ENCODE measurements at places on chromosomes 4 and X. TPM values are rescaled to one million over a fixed set of nuclear protein-coding genes. Genes with fewer than 3 reads are reported as not detected.

DNA sequence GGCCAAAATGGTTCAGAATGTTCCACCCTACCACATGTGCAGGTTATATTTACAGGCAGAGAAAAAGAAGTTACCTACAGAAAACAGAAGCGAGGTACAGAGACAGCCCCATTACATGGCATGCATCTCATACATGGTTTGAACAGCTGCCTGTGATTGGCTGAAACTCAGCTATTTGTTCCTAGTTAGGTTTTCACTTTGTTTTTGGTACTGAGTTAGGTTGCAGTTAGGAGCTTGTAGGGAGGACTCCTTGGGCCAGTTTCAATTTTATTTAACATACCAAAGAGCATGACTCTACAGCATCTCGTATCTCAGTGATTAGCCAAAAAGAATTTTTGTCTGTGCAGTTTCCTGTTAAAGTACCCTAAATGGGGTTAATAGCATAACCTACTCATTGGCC is 392.0 kb downstream of the MAPK10 start:
- no peaks in the 10 kb centered on the region for H3K36me3 ChIP-seq
- no peak for DNase-seq
- H3K4me3 ChIP-seq: no peak overlapping the region
- no peaks in the 10 kb centered on the region for H3K27me3 ChIP-seq

- H3K27me3 ChIP-seq: no peaks in the 10 kb centered on the region
- no peak overlapping the region for H3K27ac ChIP-seq
- no peak overlapping the region for H3K4me3 ChIP-seq
- no peak for DNase-seq
- no peaks in the 10 kb centered on the region for H3K4me1 ChIP-seq
Measured at GRCh38 chr4:52822583-52822971, 39.5 kb upstream of the RASL11B start.

SNX25 gene
- total RNA-seq: 11.4 TPM

IL2RG gene
- total RNA-seq: 0.19 TPM

Measured in pancreas (tissue), 10 donors.